ENCODE measurements at places on chromosomes 16 and 17.
A peak's percentile ranks its signal among the peaks of the same experiment; 100 is the strongest.

DNA sequence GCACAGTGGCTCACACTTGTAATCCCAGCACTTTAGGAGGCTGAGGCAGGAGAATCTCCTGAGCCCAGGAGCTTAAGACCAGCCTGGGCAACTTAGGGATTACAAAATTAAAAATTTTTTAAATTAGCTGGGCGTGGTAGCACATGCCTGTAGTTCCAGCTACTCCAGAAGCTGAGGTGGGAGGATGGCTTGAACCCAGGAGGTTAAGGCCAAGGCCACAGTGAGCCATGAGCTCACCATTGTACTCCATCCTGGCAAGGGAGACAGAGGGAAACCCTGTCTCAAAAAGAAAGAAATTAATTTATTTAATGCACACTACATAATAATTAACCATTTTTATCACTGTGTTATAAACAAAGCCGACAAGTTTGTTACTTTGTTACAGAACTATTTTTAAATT is 131.1 kb upstream of the TMEM97 start:
- DNase-seq = no peak

- DNase-seq = no peak
These were observed 56.5 kb downstream of the ACTG1 start for GRCh38 chr17:81456091-81456490.

DNA sequence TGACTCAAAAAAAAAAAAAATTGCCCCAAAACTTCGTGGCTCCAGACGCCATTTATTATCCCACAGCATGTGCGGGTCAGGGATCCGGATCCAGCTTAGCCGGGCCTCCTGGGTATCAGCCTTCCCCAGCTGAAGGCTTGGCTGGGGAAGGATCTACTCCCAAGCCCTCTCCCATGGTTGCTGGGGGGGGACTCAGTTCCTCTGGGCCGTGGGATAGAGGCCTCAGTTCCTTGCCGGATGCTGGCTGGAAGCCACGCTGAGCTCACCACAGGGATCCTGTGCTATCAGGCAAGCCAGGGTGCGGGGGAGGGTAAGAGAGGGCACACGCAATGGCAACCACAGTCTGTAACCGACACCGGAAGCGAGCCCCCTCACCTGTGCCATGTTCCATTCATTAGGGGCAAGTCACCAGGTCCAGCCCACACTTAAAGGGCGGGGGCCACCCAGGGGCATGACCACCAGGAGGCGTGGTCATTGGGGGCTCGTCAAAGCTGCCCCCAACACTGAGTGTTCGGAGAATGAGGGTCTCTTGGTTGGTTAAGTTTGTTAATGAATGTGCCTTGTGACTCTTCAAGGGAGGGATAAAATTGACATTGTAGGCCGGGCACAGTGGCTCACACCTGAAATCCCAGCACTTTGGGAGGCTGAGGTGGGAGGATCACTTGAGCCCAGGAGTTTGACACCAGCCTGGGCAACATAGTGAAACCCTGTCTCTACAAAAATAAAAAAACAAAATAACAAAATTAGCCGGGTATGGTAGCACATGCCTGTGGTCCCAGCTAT is 210.0 kb upstream of the GSE1 start:
- DNase-seq = no peak

DNA sequence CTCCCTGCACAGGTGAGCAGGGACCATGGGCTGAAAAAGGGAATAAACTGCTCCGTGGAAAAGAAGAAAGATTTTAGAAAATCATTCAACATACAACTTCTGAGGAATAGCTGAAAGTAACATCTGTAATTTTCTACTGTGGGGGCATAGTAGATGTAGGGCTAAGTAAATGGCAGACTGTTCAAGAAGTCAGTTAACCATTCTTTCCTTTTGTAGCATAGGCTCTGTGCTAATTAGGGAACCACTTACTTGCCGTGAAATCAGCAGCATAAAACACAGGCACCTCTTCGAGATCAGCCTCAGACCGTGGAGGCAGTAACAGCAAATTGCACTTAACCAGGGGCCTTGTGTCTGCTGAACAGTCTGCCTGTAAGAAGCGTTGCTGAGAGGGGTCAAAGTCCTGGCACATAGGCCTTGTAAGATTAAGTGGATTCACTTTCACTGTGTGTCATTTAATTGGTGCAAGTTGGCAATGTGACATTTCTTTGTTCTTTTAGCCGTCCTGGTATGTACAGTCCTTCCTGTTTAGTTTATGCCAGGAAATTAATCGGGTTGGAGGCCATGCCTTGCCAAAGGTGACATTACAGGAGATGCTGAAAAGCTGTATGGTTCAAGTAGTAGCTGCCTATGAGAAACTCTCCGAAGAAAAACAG is 10.4 kb downstream of the COG1 start:
- no peak for DNase-seq

GRCh38 chr17:57090560-57091185 is 5.6 kb downstream of the AKAP1 start:
- DNase-seq = no peak

DNA sequence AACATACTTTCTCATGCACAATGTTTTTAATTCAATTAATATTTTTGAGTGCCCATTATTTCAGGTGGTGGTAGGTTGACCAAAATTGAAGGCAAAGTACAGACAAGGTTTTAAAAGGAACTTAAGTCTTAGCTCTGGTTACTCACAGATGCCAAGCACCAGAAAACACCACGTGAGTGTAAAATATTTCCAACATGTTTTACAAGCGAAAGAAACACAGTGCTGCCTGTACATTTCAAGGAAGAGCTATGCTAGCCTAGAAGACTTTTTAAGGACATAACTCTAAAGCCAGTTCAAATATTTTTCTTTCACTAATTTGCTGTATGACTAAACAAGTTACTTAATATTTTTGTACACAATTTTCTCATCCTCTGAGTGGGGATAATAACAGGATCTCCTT is 736.4 kb upstream of the GOT2 start:
- DNase-seq = no peak

DNA sequence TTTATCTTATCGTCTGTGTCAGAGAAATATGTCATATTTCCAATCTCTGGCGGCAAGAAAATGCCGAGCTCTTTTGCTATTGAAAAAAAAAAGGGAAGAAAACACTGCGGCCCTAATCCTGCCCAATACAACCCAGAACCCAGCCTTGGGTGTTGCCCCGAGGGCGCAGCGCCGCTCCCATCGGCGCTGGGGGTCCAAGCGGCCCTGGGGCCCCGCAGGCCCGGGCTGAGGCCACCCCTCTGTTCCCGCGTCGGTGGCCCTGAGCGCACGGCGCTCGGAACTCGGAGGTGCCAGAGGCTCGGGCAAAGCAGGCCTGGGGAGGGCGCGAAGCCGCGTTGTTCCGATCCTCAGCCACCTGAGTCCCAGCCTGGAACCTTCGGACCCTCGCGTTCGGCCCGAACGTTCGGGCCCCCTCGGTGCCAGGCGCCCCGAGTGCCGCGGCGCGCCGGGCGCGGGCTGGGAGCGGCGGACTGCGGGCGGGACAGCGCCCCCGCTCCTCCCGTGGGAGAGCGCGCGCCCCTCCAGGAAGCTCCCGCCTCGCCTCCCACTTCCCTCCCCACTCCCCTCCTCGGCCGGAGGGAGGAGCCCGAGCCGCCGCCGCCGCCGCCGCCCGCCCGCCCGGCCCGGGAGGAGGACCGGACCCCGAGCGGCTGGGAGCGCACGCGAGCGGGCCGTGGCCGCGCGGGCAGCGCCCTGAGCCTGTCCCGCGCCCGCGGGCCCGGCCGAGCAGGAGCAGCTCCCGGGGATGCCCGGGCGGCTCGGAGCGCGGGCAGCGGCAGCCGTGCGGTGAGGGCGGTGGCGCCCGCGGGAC is at the start of gene CPNE2:
Gene CPNE2 (plus strand): TSS at position 609 of the 811 bp plus-strand sequence. CDS start 18,160 bp downstream, outside the sequence.
- DNase-seq = peak; percentile 82

DNA sequence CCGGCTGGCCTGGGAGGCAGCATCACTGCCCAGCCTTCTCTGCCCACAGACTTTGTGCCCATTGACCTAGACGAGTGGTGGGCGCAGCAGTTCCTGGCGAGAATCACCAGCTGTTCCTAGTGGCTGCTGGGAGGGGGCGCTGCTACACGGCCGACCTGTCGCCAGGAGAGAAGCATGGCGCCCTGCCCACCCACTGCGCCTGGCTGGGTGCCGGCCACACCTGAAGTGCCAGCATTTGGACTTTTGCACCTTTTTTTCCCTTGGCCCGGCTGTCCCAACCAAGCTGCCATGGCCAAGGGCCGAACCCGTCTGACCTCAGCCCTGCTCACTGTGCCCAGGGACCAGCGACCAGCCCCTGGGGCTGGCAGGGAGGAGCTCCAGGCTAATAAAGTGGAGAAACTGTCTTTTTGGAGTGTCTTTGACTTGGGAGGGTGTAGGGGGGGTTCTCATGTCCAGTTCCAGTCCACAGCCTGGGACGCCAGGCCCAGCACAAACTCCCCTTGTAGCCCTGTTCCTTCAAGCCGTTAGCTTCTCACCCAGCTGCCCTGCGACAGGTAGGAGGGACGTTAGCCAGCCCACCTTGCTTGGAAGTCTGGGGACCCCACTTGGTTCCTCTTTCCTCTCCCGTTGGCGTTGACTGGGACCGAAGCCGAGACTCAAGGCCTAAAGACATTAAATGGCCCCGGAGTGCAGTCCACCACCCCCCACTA is 939 bp upstream of the WDR90 start:
- no peak for DNase-seq

DNA sequence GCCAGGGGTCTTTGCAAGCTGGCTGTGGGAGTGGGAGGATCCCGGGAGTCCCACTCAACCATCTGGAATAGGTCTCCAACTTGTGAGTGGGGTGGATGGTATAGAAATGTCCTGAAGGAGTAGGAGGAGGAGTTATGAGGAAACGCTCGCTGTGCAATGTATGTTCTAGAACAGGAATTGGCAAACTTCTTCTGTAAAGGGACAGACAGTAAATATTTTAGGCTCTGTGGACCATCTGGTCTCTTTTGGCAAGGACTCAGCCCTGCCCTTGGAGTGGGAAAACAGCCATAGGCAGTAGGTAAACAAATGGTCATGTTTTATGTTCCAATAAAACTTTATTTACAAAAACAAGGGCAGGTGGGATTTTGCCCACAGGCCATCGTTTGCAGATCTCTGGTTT is 149.2 kb downstream of the NPIPB5 start:
- no peak for DNase-seq

GRCh38 chr17:36627101-36627500 is 25.7 kb downstream of the MRM1 start:
- DNase-seq = no peak

DNA sequence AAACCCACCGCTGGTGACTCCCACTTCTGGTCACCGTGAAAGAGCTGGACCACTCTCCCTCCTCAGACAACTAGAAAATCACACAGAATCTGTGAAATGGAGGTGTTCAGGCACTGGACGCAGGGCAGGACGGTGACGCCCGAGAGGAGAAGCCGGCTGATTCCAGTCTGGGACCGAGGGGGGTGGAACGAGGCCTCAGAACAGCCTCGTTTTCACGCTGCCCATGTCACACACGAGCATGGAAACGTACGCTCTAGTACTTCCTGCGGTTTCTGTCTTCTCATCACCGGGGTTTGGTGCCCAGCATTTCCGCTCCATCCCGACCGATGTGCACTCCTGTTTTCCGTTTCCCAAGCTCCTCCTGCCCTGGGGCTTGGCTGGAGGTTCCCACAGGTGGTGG is 101.8 kb upstream of the METRNL start:
- DNase-seq = no peak

GRCh38 chr17:37824534-37825485 is 80.0 kb upstream of the HNF1B start:
- no peak for DNase-seq

- DNase-seq = no peak
These were observed 1.3 kb upstream of the CDK5R1 start for GRCh38 chr17:32485261-32486110.

- DNase-seq = no peak
These were observed 12.6 kb upstream of the POLR3E start for GRCh38 chr16:22284637-22285036.

DNA sequence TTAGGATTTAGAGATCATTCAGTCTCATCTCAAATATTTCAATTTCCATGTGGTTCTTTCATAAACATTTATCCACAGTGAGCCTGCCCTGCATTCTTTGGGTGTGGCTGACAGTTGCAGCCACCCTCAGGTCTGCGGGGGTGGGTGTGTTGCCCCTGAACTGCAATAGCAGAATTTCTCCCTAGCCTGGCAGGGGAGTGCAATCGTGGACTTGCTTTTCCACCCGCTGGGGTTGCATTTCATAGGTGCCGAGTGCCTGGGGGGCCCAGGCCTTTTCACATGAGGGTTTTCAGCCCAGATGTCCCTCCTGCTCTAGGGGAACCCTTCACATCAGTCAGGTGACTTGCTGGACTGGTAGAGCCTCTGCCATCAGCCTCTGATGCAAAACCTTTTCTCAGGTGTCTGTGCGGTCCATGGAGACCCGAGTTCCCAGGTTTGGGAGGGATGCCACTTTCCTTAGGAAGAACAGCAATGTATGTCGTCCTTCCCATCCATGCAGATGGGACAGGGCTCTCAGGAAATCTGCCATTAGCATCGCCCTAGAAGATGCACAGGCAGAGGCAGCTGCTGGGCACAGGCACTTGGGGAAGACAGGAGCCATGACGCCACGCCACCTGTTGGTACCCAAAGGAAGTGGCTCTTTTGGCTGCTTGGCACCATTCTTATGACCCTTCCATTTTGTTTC is 2.4 kb upstream of the USP36 start:
- DNase-seq = no peak

DNA sequence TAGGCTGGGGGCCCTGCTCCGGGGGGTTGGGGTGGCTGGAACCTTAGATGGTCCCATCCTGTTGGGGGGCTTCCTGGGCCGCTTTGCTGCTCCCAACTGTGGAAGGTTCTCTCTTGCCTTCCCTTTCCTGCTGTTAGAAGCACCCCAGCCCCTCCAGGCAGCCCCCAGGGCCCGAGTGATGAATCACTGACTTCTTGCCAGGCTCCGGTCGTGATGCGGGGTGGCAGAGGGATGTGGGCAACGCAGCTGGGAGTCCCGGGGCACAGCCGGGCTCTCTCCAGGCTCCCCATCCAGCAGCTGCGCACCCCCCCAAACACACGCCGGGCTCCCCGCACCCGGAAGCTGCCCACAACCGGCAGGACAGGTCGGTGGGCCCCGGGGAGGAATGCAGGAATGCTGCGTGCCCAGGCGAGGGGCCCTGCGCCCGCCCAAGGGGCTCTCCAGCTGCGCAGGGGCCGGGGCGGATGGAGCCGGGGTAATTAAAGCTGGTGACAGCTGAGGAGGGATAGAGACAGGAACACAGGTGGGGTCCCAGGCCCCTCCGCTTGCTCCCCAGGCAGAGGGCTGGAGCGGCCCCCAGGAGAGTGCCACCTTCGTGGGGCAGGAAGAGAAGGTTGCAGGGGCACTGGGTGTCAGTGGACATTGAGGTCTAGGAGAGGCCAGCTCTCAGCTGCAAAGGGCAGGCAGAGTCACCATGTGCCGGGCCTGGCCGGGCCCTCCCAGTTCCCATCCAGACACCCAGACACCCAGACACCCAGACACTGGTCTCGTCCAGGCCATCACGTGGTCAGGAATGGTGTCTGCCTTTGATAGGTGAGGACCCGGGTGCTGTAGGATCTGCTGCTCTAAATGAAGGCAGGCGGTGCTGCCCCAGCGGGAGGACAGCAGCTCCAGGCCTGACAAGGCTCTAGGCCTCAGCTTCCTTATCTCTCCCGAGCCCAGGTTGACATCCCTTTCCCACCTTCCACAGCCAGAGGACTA is 15.0 kb upstream of the SLC38A10 start:
- DNase-seq = no peak

DNA sequence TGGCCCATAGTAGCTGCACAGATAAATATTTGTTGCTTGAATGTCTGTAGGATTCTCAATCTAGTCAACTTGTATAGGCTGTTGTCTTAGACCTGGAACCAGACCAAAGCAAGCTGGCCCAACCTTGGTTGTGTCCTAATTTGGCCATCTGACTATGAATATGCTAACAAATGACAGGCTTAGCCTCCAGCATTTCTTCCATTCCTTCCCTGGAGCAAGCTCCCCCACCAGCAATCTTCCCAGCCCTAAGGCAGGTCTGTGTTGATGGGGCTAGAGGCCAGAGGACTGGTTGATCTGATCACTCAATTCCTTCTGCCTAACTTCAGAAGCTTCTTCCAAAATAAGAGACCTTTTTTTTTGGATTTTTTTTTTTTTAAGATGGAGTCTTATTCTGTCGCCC is 9.4 kb upstream of the PHOSPHO1 start:
- DNase-seq = no peak
